ENCODE measurements at places on chromosomes 3 and 15.

DNA sequence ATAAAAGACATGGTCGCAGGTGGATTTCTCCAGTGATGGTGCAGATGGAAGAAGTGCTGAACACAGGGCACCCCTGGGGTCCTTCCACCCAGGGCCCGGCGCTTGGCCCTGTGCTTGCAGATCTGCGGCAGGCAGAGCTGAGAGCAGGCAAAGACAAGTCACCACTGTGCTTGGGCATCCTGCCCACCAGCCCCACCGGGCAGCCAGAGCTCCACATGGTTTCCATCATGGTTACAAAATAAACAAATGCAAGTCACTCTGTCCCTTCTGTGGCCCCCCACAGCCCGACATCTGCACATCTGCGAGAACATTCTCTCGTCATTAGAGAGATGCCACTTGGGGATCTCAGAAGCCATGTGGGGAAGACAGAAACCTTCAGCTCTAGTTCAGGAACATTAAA lies 37.6 kb upstream of the SFMBT1 start:
- DNase-seq, result no peak

- DNase-seq, result no peak
These were observed 60.2 kb downstream of the TLNRD1 start for GRCh38 chr15:81060907-81061306.

DNA sequence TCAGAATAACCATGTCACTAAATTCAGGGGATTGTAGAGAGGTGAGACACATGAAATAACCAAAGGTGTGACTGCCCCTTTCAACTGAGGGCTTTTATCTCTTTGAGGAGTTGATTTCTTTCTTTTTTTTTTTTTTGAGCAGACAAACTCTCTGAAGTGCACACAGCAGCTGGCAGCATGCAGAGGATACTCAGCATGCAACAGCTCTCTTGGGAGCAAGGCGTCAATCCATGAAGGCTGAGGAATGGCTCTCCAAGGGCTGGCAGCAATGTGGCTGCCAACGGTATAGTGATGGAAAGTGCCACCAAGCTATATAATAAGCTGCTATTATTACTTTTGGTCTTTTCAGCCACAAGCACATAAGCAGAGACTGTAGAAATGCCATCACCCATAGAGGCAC lies 226.7 kb upstream of the FEZF2 start:
- DNase-seq, result no peak

- no peak for DNase-seq
These were observed 141.0 kb downstream of the OTOL1 start for GRCh38 chr3:161637559-161637958.

DNA sequence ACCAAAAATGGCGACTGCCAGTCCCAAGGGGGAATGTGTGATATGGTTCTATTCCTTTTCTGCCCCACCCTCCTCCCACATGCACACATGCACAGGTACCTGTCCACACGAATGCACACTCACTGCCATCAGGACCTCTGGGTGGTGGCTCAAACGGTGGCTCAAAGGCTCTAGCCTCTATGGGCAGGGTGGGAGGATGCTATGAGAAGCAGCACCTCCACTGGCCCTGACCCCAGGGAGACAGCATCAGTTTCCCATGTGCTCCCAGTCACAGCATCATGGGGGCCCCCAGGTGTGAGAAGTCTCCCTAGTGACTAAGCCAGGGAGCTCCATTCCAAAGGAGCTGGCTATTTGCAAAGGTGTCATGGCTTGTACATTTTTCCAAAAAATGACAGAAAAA lies 15.9 kb downstream of the SEMA3G start:
- DNase-seq, result no peak

- DNase-seq, result no peak
These were observed 154.1 kb upstream of the LPP start for GRCh38 chr3:187999821-188000220.

DNA sequence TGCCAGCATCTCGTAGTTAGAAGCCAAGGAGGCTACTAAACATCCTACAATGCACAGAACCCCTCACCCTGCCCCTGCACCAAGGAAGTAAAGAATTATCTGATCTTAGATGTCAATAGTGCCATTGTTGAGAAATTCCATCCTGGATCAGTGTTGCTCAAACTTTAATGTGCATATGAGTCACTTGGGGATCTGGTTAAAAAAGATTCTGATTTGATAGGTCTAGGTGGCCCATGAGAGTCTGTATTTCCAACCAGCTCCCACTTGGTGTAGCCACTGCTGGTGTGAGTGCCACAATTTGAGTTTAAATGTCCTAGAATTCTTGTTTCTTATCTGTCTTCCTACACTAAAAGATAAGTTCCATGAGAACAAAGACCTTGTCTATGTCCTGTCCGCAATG lies 43.7 kb downstream of the TMEM45A start:
- no peak for DNase-seq

DNA sequence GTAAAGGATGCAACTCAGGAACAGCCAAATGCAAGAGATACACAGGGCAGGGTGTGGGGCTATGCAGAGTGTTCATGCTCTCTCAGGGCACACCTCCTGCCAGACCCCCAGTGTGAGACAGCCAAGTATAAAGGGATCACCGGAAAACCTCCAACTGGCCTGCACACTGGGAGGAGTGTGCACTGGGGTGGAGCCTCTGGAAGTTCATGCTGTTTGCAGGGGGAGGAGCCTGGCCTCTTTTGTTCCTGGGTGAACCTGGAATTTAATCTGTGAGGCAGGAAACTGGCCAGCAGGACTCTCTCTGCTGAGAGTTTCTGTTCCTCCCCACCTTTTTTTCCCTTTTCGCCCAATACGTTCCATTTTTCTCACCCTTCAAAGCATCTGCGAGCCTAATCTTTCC lies 204.1 kb downstream of the WNT5A start:
- no peak for DNase-seq

GRCh38 chr3:197093871-197094270 lies 64.3 kb upstream of the MELTF start:
- DNase-seq, result no peak

Data from stimulated activated CD4-positive, alpha-beta T cell treated with anti-CD3 and anti-CD28 coated beads, Interleukin-15, amount 100 ng/mL, for 1 hour (primary cell).